Kidney (tissue), 22 donors: ENCODE measurements at places on chromosomes 1 and 21. TPM values are rescaled to one million over a fixed set of nuclear protein-coding genes. Genes with fewer than 3 reads are reported as not detected.

DNA sequence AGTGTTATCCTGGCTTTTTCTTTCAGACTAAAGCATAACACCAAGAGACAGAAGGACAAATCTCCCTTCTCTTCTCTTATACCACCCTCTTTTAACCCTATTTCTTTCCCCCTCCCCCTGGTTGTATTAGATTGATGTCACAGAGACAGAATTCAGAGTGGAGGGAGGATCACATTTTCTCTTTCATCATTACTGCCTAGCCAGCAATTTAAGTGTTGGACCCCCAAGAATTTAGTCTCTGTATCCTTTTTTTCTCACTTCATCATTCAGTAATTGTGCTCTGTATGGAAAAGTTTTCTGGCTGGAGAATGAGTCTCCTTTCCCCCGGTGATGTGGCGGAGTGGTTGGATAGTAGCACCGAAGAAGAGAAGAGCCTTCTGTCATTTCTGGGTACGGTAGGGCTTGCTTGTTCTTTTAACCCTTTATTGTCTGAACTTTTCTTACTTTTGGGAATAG, 124.8 kb downstream of the CLEC20A start:
- peak; percentile 18 for DNase-seq

Gene PEAR1
- 4.5 TPM for polyA plus RNA-seq

Gene IL22RA1
- 1.4 TPM for polyA plus RNA-seq

- no peak for DNase-seq
Measured at GRCh38 chr1:211520641-211521040, 28.7 kb upstream of the RD3 start.

Gene GRIK3
- polyA plus RNA-seq, result 0.06 TPM

DNA sequence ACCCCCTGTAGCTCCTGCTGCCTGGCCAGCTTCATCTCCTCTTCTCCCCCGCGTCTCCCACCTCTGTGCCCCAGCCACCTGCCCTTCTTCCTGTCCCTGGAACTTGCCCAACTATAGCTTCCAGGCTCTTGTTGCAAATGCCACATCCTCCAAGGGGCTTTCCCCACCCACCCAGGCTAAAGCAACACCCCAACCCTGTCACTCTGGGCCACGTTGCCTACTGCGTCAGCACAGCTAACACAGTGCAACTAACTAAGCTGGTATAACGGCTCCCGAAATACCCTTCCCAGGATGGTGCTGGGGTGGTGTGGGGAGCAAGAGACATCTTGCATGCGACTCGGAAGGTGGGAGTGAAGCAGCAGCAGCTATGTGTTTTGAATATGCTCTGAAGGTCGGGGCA, 19.7 kb downstream of the CAMK2N1 start:
- peak; percentile 41 for DNase-seq

Gene STMN1
- 101 TPM for polyA plus RNA-seq

Gene S100A5
- 1.9 TPM for polyA plus RNA-seq

DNA sequence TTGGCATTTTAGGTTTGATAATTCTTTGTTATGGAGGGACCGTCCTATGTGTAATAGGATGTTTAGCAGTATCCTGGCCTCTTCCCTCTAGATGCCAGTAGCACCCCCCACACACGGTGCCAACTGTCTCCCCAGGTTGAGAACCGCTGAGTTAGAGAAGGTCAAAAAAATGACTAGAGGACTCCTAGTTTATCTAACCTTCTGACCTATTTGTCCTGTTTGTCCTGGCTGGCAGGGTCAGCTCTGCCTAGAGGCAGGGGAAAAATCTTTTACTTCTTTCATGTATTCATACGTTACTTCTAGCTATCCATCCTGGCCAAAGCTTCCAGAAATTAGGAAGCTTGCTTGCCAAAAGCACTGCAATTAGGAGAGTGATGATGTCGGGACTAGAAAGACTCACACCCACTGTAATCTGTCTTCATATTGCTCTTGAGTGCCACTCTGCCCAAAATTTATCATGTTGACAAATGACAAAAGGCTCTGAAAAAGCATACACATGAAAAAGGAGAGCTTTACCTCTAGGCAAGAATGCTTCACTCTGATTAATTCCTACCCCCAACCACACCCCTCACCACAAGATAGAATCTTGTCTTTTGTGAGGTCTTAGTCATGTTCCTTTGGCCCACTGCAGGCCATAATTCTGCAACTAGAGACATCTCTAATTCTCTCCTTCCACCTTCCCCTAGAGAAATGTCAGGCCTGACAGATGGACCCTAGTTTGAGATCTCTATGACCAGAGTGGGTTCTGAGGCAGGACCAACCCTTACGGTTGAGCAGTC, 14.4 kb upstream of the AKR1A1 start:
- no peak for DNase-seq

DNA sequence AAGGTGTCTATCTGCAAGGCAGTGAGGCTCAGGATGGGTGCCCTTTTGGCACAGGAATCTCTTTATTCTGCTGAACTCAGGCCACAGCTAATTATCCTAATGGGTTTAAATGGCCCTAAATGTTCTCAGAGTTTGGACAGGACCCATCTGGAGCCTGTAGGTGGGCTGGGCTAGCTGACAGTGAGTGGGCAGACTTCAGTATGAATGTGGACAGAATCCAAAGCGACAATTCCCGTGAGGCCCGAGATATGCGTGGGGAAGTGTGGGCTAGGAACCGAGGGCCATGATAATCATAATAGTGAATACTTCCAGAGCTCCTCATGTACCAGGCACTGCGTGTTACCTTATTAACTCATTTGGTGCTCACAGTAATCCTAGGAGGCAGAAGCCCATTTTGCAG, 165.3 kb downstream of the GRIK3 start:
- DNase-seq, result peak; percentile 12

DNA sequence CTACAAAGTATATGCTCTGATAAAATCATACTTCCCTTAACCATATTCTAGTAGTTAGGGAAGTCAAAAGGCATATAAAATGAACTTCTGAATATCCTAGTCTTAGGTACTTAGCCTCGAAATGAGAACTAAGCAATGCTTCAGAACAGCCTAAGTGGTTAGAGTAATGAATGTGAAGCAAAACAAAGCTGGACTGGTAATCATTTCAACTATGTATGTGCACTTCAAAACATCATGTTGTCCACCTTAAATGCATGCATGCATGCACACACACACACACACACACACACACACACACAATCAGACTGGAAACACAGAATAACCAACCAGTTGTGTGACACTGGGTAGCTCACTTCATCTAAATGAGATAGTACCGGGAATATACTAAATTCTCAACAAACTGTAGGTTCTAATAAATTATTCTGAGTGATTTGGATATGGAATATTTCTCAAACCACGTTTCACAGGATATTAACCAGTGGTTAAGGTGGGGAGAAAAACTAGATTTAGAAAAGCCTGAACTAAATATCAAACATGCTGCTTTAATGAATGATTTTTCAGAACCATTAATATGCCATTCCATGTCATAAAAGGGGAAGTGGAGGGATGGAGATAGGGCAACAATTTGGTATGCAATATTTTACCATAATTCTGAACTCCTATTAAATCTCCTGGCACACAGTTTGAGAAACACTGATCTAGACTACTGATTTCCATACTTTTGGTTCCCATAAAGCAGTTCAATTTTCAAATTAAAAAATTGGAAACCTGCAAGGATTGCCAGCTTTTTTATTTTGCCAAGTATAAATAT, 19.5 kb downstream of the RNF115 start:
- no peak for DNase-seq

Gene DOP1B
- 1.2 TPM for polyA plus RNA-seq

DNA sequence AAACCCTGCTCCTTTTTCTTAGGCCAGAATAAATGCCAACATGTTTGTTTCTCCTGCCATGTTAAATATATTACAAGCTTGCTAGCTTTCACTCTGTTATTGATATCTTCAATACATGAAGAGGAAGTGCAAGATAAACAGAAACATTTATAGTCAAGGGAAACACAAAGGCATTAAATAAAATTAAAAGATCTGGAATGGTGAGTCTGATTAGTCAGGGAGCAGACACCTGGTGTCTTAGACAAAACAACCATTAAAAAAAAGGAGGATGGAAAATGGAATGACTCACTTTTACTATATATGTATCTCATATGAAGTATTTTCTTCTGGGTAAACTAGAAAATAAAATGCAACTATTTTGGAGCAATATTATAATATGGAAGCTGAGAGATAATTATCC, 123.3 kb downstream of the SMYD3 start:
- DNase-seq, result no peak

Gene PLA2G2D
- not detected for polyA plus RNA-seq

DNA sequence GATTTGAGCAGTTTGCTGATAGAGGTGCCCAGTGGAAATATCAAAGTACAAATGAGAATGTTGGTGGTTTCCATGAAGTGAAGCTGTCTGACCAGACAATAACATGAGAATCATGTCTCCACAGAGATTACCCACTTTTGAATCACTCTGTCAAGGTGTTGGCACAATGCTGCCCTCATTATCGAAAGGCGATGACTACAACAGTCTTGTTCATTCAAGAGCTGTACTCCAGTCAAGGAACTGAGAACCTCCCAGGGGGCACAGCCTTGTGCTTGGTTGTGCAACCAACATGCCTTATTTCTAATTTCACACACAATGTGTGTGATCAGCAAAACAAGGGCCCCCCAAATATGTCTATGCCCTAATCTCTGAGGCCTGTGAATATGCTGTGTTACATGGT, 35.7 kb downstream of the ETS2 start:
- DNase-seq, result no peak

- no peak for DNase-seq
Measured at GRCh38 chr1:23872421-23872820, 4.3 kb upstream of the FUCA1 start.

DNA sequence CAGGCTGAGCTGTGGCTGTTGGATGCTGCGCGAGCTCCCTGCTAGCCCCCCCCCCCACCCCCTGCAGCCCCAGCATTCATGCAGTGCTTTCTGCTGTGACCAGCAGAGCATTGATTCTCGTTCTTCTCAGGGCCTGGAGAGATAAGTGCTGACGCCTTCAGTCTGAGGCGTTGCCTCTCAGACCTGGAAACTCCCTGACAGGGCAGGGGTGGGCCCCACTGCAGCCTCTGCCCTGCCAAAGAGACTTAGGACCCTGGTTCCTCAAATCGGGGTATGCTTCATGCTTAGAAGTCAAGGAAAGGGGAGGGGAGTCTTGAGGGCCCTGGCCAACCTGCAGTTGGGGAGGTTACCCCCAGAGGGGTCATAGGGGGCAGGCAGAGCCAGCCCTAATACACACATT, 38.5 kb downstream of the PTPRF start:
- no peak for DNase-seq

Gene DCDC2B
- polyA plus RNA-seq, result not detected

Gene TRIM67
- polyA plus RNA-seq, result 0.04 TPM

DNA sequence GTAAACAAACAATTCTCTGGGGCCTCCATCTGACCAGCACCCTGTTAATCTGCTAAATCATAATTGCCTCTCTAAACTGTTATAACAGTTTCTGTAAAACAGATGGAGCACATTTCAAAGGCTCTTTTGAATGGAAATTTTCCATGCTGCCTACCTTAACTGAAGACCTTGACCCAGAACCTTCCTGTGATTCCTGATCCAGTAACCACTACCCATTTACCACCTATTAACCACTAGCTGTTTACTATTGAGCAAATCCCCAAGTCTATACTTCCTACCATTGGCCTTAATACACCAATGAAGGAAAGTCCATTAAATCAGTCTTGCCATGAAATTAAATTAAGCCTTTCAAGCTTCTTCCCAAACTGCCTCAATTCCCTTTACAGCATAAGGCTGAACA, 46.3 kb downstream of the RAB3GAP2 start:
- DNase-seq, result no peak

DNA sequence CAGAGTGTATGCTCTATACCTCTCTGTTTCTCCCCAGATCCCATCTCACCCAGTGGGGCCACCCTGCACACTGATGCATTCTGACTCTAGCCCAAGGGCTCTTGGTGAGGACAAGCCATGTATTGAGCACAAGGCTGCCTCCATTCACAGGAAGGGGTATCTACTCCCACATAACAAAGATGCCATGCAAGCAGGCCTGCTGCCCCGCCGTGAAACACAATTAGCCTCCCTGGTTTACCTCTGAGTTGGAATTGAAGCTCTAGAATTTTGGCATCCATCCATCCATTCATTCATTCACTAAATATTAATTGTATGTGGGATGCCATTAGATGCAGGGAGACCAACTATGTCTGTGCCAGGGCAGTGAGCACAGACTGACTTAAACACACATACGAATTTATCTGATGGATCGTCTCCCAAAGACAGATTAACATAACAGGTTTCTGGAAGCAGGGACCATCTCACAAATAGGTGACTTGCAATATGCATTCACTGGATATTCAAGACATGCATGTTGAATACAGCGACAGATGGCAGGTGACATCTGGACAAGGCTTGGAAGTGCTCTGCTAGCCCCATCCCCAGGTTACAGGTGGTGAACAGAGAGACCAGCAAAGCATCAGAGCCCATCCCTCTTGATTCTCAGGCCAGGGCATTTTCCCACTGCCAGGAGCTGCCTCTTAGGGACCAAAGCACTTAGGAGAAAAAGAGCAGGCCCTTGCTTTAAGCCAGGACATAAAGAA, 34.3 kb downstream of the TRABD2B start:
- no peak for DNase-seq

- DNase-seq, result peak; percentile 62
Measured at GRCh38 chr1:236753516-236753915, 41.6 kb upstream of the MTR start.

- peak; percentile 69 for DNase-seq
Measured at GRCh38 chr1:7389906-7390603, 381.0 kb upstream of the VAMP3 start.

Gene ACKR1
- 3.4 TPM for polyA plus RNA-seq

DNA sequence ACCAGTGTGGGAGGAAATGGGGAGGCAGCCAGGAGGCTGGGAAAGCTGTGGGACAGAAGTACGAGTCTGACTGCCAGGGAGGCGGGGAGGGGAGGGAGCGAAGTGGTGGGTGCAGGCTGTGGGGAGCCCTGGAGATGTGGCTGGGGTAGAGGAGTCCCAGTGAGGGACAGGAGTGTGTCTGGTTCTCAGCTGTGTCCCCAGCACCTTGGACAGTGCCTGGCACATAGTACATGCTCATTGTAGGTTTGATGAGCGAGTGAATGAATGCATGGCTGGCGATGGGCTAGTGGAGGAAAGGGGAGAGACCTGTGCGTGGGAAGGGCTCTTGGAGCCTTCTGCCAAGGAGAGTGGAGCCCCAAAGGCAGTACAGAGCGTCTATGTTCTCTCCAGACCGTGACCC, 104.1 kb downstream of the SIK1 start:
- no peak for DNase-seq

Gene IGFN1
- polyA plus RNA-seq, result not detected

GRCh38 chr1:116234429-116234828, 123.2 kb downstream of the MAB21L3 start:
- DNase-seq, result no peak

Gene ETV3
- polyA plus RNA-seq, result 3.5 TPM

DNA sequence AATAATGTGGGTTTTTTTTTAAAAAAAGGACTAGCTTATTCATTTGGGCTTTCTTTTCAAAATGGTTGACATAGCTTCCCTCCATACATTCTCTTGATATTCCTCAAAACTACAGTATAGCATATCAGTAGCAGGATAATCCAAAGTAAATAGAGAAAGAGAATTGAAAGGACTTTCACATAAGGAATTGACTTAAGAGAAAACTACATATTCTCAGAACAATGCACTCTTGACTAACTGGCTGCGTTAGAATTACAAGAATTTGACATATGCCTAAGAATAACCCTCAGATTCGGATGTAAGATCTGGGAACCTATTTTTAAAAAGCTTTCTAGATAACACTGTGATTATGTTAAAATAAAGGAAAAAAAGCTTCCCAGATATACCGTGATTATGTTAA, 3.1 kb downstream of the PRKAB2 start:
- no peak for DNase-seq
